ENCODE measurements at places on chromosomes 6 and 20.

DNA sequence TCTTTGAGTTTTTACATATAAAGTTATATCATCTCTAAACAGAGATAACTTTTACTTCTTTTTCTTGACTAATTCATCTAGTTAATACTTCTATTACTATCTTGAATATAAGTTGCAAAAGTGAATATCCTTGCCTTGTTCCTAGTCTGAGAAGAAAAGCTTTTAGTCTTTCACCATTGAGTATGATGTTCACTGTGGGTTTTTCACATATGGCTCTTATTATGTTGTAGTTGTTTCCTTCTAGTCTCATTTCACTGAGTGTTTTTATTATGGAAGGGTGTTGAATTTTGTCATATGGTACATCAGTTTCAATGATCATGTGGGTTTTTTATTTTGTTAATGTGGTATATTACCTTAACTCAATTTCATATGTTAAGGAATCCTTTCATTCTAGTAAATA lies 488.3 kb downstream of the COL12A1 start:
- DNase-seq: no peak

DNA sequence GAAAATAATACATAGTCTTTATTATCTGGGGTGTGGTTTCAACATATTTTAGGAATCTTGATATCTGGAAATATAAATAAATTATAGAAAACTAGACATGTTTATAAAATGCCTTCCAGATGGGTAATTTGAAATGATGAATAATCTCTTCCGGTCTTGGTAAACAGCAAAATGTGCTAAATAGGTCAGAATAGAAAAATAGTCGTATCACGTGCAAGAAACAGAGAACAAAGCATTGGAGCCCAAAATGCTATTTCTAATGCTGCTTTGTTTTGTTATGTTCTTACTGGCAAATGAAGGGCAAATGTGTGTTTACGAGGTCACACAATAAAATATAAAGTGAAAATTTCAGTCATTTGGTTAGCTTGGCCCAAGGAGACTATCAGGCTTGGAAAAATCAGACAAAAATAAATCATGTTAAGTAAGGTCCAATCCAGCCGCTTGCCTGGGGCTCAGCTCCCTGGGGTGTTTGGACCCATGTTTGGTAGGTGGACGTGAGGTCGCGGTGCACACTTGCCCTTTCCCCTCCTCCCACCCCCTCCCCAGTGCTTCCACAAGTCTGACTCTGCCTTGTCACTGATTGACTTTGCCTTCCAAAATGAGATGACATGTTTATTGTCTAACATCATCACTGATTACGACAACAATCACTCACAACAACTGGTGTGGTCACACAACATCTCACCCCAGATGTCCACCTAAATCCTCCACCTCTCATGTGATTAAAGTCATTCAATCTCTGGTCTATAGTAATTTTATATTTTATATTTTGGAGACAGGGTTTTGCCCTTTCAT lies 56.0 kb downstream of the RIN2 start:
- DNase-seq: no peak

GRCh38 chr20:46614503-46614902 lies 36.8 kb downstream of the SLC13A3 start:
- DNase-seq: no peak

GRCh38 chr20:20368418-20369249 lies 730 bp downstream of the INSM1 start:
- DNase-seq: no peak

- DNase-seq: no peak
These were observed 124.9 kb downstream of the TIAM2 start for GRCh38 chr6:155120034-155120433.

- DNase-seq: no peak
These were observed 192.5 kb upstream of the ECI2 start for GRCh38 chr6:4327841-4328240.

- no peak for DNase-seq
These were observed 13.7 kb downstream of the C20orf96 start for GRCh38 chr20:276620-277495.

DNA sequence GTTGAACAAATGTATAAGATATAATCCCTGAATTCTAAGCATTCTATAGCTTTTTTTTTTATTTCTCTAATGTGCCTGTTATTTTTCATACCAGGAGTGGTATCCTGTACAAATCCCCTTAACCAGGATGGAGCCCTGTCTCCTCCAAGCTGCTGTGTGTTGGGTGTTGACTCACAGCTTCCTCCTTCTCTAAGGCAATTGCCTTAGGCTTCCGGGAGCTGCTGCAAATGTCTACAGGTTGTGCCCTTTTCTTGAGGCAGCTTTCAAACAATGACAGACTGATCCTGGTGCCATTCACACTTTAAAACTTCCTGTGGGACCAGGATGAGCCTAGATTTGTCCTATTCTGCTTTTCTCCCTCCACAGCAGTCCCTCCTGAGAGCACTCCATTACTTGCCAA lies 173.2 kb downstream of the BTBD3 start:
- no peak for DNase-seq

- no peak for DNase-seq
These were observed 15.7 kb downstream of the TMEM181 start for GRCh38 chr6:158575550-158575949.

GRCh38 chr6:15358579-15359327 lies 112.9 kb downstream of the JARID2 start:
- no peak for DNase-seq

DNA sequence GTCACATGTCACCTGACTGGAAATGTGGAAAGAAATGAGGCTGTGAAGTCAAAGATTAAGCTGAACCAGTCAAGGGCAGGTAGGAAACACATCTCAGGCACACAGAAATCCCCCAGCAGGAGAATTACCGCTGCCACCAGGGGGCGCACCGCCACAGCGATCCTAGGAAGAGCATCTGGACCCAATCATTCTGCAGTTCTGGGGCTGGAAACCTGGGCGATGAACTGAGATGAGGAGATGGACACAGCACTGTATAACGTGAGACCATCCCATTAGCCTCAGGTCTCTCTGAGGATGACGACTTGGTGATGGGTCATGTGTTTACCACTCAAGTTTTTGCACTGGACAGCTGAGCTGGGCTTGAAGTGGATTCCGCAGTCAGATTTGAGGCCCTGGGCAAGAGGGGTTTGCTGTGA lies 6.5 kb upstream of the SLC24A3 start:
- DNase-seq: peak; percentile 80

- DNase-seq: no peak
These were observed 27.2 kb upstream of the ADGRG6 start for GRCh38 chr6:142274656-142275055.

DNA sequence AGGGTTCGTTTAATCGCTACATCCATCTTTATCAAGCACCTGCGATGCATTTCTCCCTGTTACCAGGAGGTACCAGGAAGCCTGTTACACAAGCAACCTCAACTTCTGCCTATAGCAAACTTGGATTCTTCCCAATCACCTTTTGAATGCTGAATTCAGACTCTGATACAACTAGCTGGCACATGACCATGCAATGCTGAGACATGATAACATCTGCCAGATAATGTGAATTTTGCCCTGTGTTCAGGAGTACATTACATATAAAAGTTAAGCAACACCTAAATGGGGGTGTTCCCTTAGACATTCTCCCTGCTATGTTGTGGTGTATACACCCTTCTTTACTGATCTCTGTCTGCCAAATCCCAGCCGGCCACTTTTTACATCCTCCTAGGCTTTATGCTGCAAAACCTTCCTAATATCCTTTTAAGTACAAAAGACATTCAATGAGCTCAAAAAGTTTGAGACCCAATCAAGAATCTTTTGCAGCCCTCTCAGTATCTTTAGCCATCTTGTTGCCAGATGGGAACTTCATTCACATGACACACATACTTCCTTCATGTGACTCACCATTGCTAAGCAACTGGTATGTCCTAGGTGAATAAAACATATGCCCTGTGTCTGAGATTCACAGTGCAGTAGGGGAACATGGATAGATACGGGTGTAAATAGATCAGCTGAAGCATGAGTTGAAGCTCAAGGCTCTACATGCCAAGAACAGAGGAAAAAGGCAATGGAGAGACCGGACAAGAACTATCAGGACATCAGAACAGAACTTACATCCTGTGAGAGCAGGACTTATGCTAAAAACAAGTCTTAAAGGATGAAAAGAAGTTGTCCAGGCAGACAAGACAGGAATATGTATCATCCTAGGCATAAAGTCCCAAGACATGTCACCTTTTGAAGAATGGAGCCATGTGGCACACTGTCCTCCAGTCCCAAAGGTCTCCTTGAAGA lies 84.3 kb downstream of the ZHX3 start:
- no peak for DNase-seq

DNA sequence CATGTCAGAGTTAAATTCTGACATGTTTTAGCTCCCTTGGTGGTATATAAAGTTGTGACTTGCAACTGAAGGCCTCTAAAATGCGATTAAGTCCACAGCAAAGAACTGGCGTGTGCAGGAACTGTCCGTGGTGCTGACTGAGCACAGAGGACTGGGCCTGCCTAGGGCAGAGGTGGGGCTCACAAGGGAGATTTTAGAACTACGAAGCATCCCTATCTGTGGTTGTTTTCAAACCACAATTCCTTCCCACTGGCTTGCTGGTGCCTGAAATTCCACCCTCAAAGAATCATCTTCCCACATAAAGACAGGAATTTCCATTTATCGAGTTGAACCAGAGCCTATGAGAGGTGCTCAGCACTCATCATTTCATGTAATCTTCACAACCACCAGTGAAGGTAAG lies 30.1 kb downstream of the RIMS4 start:
- peak; percentile 15 for DNase-seq

- no peak for DNase-seq
These were observed 28.3 kb downstream of the UST start for GRCh38 chr6:148775161-148775560.

GRCh38 chr6:3899970-3900439 lies 50.8 kb downstream of the FAM50B start:
- peak; percentile 43 for DNase-seq

- DNase-seq: no peak
These were observed 57.1 kb downstream of the HLA-A start for GRCh38 chr6:29999416-29999815.

DNA sequence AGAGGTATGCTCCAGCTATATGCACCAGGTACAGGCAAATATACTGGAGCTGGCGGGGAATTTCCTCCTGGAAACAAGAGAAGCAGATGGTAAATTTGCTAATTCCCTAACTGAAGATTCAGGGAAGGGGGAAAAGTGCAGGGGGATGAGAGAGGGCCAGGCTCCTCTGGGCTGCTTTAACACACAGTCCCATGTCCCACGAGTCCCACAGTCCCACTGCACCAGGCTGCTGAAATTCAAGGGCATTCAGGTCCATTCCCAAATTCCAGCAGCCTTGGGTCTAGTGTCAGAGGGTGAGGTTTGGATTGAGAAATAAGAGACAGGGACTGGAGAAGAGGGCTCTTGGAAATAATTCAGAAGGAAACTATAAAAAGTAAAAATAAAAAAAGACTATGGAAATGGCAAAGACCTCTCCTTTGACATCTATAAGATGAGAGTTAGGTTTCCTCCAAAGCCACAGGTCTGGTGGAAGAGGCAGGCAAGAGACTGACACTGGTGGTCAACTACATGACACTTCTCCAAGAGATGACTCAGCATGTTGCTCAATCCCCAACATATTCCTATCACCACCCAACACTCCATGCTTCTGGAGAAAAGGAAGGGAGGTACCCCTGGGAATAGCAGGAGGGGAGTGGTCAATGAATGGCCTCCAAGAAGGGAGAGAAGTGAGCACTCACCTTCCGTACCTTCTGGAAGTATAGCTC lies 69.2 kb downstream of the TRAM2 start:
- DNase-seq: no peak

DNA sequence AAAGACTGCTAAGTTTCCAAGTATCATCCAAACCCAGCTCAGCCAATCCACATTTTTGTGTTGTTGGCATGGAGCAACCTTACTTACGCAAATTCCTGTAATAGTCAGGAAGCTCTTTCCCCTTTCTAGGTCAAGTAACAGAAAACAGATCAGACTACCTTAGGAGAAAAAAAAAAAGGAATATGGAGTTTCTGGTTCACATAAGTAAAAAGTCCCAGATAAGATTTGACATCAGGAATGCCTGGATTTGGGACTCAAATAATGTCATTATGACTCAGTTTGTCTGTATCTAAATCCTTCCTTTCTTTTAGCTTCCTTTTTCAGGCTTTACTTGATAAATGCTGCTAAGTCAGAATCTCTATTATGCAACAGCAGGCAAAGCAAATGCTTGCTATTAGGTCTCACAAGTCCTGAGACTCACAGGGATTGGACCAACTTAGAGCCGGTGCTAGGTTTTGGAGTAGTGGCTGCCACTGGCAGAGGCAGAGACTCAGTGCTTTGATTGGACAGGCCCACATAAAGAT lies 44.5 kb downstream of the NCOA7 start:
- DNase-seq: no peak

GRCh38 chr20:1336699-1337367 lies 7.9 kb upstream of the SDCBP2 start:
- peak; percentile 60 for DNase-seq

- DNase-seq: no peak
These were observed 17.8 kb upstream of the HMGN4 start for GRCh38 chr6:26520237-26520849.

GRCh38 chr6:43481591-43482236 lies 4.3 kb downstream of the TJAP1 start:
- DNase-seq: no peak

- no peak for DNase-seq
These were observed 923.4 kb downstream of the QKI start for GRCh38 chr6:164337925-164338397.

DNA sequence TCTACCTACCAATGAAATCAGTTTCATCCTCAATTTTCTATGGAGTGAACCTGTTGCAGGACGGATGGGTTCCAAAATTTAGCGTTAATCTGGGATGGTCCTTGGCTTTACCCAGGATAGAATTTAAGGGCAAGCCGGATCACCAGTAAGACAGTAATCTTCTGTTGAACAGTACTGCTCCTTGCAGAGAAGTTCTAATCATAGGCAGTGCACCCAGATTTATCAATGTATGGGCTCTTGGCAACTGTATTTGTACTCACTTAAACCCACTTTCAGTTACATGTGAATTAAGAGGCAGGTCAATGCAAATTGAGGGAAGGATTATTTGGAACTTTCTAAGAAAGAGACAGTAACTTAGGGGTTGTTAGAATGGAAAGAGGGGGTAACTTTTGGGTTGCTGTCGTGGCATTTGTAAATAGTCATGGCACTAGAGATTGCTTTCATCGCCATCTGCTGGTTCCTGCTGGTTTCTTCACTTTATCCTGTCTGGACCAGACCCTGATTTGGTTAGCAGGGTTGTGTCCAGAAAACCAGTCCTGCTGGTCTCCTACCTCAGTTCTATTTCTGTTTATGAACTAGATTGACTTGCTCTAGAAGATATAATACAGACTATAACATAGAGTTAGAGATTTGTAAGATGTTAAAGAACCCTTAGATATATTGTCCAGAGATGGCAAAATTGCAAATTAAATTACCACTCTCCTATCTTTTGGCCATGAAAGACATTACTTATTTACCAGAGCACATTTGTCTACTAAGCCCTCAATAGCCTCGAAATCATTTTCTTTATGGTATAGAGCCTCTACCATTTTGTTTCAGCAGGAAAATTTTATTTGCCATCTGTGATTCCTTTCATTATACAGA lies 646.3 kb downstream of the UTRN start:
- peak; percentile 11 for DNase-seq

Measured in transverse colon (tissue), 4 donors.